ENCODE measurements at places on chromosomes 12 and 14.

- peak; percentile 32 for DNase-seq
Measured at GRCh38 chr14:58107947-58108552, 44.0 kb downstream of the ARMH4 start.

- no peak for DNase-seq
Measured at GRCh38 chr14:90568405-90568804, 171.6 kb downstream of the CALM1 start.

DNA sequence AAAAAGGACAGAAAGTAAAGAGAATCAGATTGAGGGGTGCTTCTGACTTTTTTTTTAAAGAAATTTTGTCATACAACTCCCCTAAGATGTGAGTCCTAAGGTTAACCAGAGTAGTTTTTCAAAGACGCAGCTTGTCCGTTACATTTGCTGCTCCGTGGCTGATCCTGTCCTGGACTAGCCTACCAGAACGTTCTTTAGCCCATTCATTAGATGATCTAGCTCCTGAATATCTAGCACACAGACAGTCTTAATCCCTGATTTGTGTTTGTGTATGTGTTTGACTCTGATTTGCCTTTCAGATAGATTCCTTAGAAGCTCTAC, 60.3 kb downstream of the SAMD4A start:
- DNase-seq: no peak

GRCh38 chr12:20383612-20384011, 15.3 kb downstream of the PDE3A start:
- no peak for DNase-seq

DNA sequence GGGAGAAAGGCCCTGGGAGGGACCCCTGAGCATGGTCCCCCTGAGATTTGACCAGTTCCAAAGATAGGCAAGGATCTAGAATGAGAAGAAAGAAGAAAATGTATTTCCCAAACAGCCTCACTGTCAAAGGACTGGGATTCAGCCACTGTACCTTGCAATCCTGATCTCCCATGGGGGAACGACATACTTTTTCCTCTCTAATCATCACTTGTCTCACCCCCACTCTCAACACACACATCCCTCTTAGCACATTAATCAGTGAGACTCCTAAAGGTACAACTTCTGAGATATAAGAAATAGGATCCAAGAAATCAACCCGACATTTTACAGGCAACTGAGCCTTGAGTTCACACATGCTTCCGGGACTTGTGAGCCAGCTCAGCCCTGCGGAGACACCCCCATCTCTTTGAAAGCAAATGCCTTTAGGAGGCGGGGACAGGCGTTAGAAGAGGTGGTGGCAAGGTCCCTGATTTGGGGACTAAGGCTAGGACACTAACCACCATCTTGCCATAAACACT, 1.4 kb downstream of the MAP3K9 start:
- peak; percentile 41 for DNase-seq

DNA sequence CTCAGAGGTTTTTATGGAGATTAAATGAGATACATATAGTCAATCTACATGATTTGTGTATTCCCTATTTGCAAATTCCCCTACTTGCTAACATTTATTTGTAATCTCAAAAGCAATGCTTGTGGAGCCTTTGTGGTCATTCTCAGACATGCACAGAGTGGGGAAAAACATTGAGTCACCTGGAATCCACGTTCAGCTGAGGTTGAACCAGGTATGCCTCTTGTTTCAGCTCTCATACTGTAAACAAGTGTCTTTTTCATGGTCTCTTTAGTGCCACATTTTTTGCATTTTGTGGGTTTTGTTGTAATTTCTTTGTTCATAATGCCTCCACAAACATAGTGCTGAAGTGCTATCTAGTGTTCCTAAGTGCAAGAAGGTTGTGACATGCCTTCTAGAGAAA, 181.9 kb downstream of the BCAT1 start:
- DNase-seq: no peak

DNA sequence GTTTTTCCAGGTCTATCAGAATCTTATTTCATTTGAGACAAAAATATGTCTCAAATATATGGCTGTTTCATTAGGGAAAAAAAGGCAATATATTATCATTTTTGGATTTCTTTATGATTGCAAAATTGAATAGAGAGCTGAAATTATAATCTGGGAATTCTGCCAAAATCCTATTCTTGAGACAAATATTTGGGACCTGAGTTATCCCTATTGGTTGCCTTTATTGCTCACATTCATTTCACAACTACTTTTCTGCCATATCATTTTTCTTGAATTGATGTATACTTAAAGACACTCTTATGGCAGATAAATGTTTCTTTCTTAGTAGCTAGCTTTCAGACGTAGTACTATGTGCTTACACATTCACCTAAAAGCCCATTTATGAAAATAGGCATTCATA, 241.6 kb upstream of the NOVA1 start:
- DNase-seq: no peak

- DNase-seq: no peak
Measured at GRCh38 chr12:53550595-53550994, 43.3 kb upstream of the NPFF start.

GRCh38 chr12:104155711-104156555, 17.9 kb upstream of the NFYB start:
- no peak for DNase-seq

DNA sequence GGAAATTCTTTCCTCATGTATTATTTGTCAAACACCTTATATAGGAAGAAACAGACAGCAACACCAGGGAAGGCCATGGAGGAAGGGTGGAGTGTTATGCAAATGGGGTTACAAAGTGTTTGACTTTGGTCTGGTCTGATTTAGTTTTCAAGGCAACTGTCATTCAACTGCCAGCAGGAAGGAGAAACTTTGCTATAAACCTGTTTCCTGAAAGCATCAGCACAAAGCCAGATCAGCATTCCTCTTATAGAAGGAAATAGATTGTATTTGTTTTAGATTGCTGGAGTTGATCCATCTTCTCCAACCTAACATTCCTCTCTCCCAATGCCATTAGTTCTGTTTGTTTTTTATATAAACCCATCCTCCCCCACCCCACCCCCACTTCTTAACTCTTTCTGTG, 65.7 kb downstream of the STAB2 start:
- peak; percentile 45 for DNase-seq

GRCh38 chr12:117472983-117473382, 111.6 kb upstream of the NOS1 start:
- peak; percentile 23 for DNase-seq

DNA sequence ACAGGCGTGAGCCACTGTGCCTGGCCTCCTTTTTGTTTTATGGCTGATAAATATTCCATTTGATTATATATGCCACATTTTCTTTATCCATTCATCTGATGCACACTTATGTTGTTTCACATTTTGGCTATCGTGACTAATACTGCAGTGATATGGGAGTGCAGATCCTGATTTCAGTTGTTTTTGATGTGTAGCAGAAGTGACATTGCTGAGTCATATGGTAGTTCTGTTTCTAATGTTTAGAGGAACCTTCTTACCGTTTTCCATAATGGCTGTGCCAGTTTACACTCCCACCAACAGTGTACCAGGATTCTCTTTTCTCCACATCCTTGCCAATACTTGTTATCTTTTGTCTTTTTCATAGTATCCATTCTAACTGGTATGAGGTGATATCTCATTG, 235.9 kb downstream of the ERC1 start:
- no peak for DNase-seq

- DNase-seq: no peak
Measured at GRCh38 chr12:15196221-15196620, 25.0 kb downstream of the RERG start.

GRCh38 chr12:28987538-28988324, 161.3 kb upstream of the FAR2 start:
- DNase-seq: no peak

DNA sequence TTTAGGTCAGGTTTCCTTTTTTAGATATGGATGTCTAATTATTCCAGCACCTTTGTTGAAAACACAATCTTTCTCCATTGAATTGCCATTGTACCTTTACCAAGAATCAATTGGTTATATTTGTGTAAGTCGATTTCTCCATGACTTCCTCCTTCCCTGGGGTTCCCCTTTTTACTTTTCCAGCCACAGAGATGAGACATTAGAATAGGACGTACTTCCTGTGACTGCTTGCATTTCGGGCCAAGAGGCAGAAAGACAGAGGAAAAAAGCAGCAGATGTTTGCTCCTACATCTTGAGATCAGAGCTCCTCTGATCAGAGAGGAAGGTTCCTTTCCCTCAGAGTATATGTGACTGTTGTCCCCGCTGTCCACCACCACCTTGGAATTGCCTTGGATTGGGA, 453.7 kb upstream of the RGS6 start:
- DNase-seq: no peak

DNA sequence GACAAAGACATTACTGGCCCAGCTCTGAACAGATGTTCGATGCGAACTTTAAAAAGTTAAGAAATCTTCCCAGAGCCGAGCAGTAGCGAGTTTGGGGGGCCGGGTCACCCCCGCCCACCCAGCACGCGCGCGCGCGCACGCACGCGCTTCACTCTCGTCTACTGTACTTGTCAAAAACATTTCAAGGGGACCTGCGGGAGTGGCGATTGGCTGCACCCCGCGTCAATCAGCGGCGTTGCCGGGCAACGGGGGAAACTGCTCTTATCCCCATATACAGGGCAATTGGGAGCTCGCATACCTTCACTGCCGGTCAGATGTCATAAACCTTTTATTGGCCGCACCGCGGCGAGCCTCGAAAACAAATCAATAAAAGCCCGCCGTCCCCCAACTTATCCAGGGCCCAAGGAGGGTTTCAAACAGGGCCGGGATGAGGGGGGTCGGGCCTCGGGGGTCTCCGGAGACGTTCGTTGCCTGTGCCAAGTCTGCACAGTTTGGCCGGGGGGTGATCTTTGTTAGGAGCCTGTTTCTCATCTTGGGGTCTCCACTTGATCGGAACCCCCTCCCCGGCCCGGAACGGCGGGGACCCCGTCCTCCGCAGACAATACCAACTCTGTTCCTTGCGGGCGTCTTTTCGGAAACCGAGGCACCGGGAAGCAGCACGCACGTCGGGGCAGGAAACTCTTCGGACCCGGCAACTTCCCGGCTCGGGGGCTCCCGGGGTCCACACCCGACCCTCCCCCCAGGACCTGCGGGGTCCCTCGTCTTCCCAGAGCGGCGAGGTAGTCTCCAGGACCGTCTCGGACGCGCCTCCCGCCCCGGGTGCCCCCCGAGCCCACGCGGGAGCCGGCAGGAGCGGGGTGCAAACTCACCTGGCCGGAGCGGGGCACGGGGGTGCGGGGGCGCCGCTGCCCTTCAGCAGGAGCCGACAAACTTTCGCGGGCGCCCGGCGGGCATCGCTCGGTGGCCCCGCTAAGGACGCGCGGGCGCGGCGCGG, 734 bp downstream of the FOXN3 start:
- peak; percentile 100 for DNase-seq

- DNase-seq: no peak
Measured at GRCh38 chr14:29030970-29031369, 264.4 kb downstream of the FOXG1 start.

- no peak for DNase-seq
Measured at GRCh38 chr12:127803545-127803944, 463.4 kb upstream of the TMEM132C start.

DNA sequence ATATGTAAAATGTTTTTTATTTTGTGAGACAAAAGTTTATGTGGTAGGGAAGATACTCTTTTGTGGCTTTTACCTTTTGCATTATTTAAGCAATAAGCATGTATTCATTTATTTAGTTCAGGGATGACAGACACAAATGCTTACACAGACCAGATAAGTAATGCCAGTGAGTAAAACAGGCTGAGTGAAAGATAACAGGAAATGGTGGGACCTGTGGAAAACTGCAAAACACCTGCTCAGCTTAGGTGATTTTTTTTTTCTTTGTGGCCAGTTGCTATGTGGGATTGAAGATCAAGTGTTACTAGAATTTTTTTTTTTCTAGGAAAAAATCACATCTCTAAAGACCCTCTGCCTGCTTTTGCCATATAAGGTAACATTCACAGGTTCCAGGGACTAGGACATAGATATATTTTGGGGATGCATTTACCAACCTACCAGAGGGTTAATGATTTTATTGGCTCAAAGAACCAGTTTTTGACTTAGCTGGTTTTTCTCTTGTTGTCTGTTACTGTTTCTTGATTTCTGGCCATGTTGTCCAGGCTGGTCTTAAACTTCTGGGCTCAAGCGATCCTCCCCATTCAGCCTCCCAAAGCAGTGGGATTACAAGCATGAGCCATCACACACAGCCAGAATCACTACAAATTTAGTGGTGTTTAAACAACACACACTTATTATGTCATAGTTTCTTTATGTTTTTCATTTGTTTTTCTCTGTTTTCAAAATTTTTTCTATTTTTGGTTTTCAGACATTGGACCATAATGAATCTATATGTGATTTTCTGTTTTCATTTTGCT, 9.8 kb downstream of the PSMA6 start:
- DNase-seq: no peak

GRCh38 chr14:92565040-92565717, 51.6 kb downstream of the RIN3 start:
- DNase-seq: no peak

- no peak for DNase-seq
Measured at GRCh38 chr12:76177821-76178220, 93.3 kb upstream of the NAP1L1 start.

- DNase-seq: no peak
Measured at GRCh38 chr14:75323571-75323970, 44.9 kb downstream of the FOS start.

- no peak for DNase-seq
Measured at GRCh38 chr12:106719879-106720278, 54.6 kb upstream of the RIC8B start.

- DNase-seq: no peak
Measured at GRCh38 chr12:114648711-114649110, 35.3 kb downstream of the TBX3 start.

- DNase-seq: no peak
Measured at GRCh38 chr12:103793046-103793445, 48.0 kb downstream of the NT5DC3 start.

DNA sequence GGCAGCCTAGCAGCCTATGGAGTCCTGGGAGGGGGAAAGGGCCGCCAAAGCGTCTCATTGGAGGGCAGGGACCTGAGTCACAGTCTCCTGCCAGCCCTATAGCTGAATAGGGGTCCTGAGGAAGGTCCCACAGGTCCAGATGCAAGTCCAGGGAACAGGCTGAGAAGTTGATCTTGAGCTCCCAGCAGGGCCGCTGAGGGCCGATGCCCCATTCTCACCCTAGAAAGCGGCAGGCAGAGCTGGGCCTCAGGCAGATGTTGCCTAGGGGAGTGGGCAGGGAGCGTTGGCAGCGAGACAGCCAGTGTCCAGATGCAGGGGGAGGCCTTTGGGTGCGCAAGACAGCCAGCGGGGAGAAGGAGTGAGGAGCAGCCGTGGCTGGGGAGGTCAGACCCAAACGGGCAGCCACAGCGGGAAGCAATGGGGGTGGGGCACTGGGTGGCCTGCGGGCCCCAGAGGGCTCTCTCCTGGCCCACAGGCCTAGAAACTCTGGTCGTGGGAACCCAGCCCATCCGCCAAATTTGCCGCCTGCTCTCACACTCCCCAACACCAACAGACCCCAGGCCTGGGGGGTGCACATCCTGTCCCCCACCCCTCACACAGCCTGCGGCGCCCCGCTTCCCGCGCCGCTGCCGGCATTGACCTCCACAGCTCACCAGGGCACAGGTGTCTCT, 1.1 kb downstream of the HDAC7 start:
- no peak for DNase-seq

- DNase-seq: no peak
Measured at GRCh38 chr14:100888789-100889315, 14.7 kb downstream of the RTL1 start.

Measured in T47D (cell line).